GM23248 (cell line): ENCODE measurements at places on chromosomes 5 and 9.

DNA sequence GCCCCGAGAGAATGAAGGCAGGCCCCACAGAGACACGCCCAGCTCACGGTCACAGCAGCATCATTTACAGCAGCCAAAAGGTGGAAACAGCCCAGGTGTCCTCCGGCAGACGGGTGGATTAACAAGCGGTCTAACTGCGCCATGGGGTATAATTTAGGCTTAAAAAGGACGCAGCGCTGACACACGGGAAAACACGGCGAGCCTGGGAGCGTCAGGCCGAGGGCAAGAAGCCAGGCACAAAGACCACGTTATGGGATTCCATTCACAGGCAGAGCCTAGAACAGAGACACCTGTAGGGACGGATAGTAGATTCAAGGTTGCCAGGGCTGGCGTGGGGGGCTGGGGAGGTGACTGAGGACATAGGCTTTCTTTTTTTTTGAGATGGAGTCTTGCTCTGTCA lies 36.9 kb upstream of the TMEM250 start:
- no peak for DNase-seq

DNA sequence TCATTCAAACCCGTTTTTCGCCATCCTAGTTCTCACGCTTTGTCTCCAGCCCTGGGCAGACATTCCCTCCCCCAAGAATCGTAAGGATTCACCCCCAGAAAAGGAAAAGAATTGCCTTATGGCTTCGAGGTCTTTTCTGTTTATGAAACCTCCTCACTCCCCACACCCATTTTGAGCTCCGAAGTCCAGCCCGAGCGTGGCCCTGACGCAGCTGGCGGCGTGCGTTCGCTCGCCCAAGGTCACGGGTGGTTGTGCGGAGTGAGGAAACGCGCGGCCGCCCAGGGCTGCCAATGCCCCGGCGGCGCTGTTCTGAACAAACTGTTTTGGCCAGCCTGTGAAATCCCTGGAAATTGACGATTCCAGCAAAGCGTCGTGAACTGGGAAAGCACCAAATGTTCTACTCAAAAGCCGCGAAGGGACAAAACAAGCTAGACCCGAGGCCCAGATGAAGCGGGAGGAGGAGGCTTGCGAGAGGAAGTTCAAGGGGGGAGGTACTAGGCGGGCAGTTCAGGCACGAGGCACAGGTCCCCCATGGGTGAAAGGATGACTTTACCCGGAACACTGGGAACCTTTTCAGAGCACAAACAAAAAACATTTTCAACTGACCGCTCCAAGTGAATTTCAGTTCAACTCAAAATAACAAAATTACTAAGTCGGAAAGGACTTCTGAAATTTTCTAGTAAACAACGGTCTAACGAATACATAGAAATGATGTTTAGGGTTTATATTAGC lies 683 bp upstream of the ZFAND5 start:
- peak; percentile 94 for DNase-seq

GRCh38 chr5:4348423-4348822 lies 752.8 kb downstream of the IRX1 start:
- DNase-seq: no peak

- DNase-seq: no peak
Observed at GRCh38 chr5:132271251-132272246, 14.1 kb downstream of the PDLIM4 start.

DNA sequence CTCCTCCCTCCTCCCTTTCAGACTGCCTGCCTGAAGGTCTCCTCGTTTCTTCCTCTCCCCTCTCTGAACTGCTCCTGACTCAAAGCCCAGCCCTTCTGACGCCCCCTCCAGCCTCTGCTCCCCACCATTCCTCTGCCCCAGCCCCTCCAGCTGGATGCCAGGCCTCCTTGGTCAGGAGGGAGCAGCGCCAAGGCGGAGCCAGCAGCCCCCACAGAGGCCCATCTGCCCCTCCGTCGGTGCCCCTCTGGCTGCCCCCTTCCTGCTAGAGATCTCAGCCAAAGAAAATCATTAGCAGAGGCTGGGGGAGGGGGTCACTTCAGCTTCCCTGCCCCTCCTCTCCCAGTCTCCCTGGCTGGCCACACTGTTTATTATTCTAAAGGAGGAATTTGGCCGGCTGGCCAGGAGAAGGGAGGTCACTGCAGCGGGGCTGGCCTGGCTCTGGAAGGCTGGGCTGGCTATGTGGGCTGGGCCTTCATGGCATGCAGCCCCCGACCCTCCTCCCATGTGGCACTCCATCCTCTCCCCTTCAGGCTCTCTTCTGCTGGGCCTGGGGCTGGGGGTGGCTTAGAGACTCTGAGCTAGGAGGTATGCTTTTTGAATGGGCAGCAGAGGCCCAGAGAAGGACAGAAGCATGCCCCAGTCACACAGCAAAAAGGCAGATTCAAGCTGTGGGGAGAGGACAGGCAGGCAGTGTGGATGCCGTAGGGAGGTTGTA lies 16.9 kb downstream of the PDGFRB start:
- peak; percentile 90 for DNase-seq

DNA sequence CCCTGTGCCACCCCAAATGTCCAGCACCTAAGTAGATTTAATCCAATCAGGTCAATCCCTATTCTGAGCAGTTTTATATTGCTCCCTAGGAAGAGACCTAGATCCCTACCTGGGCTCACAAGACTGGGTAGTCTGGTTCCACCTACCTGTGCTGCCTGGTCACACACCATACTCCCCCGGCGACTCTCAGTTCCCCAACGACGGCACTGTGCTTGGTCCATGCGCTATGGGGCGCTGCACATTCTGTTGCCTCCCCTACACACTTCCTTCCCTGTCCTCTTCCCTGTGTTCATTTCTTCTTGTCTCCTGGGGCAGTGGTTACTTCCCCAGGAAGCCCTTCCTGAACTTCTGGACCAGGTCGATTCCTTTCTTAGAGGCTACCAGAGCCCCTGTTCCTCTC lies 109.9 kb upstream of the IL12B start:
- DNase-seq: no peak

DNA sequence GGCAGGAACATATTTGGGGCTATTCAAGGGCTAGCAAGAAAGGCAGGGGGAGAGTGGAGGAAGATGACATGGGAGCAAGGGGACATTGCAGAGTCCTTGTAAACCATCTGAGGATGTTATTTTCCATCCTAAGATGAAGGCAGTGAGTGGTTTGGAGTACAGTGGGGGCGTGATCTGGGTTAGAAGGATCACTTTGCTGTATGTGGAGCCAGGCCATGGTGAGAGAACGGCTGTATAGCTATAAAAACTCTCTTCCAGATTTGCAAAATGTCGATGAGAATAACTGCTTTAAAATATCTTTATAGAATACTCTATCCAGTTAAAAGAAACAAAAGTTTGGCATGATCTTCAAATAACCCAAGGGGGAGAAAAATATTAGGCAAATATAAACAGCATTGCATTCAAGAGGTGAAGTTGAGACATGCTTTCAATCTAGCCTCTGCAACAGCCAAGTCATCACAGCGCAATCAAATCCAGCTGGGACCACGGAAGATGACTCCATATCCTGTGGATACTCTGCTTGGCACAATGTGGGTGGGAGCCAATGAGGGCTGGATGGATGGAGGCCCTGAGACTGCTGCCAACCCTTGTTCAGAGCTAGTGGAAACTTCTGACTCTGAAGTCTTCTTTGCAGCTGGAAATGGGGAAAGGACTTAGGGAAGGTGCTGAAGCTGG lies 111.5 kb upstream of the BASP1 start:
- peak; percentile 98 for DNase-seq

DNA sequence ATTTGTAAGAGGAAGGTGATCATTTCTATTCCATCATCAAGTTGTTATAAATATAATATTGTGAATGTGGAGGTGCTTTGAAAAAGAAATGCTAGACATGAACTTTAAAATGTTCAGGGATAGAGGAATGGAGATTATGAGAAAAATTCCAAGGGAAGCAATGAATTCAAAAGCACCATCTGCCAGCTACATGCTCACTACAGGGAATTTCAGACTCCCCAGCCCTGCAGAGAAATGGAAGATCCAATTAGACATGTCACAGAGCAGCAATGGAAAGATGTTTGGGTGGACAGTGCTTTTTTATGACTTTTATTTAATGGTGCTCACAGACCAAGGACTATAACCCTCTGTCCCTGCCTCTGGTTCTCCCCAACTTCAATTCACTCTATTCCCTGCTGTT lies 209.7 kb downstream of the ESM1 start:
- no peak for DNase-seq

- DNase-seq: peak; percentile 6
Observed at GRCh38 chr5:129460936-129461710, 1.0 kb downstream of the ADAMTS19 start.

- DNase-seq: peak; percentile 74
Observed at GRCh38 chr5:81422671-81423070, 28.7 kb upstream of the ACOT12 start.

DNA sequence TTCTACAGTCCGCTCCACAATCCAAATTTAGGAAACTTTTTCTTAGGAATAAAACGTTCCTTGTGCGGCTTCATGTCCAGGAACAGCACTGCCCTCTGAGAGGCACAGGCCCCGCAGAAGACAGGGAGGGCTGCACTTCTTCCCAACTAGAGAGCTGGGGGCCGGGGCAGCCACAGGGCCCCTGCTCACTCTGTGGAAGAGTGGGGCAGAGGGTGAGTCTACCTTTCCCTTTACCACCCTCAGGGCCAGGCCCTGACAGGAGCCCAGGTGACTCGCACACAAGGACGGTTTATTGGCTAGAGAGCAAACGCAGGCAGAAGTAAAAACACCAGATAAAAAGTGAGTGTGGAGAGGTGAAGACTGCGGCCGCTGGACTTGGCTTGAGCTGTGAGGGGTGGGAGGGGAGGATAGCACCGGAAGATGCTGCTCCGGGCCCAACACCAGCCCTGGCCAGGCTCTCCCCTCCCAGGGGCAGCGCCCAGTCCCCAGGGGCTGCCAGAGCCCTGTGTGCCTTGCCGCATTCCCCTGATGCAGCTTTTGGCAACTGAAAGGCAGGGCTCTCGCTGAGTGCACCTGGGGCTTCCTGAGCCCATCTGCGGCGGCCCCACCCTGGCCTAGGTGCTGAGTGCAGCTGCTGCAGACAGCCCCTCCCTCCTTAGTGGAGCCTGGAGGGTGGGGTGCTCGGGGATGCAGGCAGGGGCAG lies 20.2 kb downstream of the SH3GLB2 start:
- DNase-seq: no peak

DNA sequence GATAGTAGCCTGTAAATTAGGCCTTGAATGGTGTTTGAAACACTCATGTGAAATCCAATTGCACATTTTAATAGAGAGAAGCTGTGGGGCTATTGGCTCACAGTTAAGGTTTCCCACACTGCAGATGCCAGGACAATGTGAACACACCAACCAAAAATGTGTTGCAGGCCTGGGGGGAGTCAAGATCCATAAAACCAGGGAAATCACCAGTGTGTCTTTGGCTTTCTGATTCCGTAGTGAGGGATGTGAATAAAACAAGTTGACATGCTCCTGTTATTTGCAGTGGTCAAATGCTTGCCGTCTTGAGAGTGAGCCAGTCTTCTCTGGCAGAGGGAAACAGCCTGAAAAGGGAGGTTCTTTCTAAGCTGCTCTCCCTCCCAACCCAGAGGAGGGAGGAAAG lies 79.0 kb downstream of the ZNF462 start:
- DNase-seq: peak; percentile 9

DNA sequence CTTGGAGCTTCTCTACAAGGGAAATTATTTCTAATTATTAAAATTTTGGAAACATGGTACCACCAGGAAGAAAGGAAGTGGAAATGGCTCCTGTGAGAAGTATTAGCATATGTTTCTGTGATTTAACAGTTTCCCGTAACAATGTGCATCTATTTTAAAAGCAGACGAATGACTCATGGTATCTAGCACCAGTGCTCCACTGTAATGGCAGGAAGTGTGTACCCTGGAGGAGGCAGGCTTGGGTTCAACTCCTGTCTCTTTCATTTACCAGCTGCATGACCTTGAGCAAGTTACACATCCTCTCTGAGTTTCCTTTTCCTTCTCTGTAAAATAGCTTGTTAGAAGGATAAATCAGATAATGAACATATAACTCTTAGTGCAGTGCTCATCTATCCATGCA lies 41.0 kb upstream of the ANGPTL2 start:
- peak; percentile 85 for DNase-seq

DNA sequence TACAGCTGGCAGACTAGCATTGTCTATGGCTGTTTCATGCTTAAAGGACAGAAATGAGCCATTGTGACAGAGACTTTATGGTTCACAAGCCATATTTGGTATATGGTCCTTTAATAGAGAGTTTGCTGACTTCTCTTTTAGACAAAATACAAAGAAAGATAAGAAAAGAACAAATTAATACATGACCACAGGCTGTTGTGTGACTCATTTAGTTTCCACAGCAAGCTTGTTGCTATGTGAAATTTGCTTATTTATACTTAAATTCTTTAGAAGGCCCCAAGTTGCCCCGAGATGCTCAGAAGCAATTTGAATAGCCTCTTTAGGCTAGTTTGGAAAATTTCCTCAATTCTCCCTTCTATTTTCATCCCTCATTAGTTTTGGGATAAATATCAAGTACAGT lies 315.3 kb upstream of the RPS23 start:
- DNase-seq: peak; percentile 50

DNA sequence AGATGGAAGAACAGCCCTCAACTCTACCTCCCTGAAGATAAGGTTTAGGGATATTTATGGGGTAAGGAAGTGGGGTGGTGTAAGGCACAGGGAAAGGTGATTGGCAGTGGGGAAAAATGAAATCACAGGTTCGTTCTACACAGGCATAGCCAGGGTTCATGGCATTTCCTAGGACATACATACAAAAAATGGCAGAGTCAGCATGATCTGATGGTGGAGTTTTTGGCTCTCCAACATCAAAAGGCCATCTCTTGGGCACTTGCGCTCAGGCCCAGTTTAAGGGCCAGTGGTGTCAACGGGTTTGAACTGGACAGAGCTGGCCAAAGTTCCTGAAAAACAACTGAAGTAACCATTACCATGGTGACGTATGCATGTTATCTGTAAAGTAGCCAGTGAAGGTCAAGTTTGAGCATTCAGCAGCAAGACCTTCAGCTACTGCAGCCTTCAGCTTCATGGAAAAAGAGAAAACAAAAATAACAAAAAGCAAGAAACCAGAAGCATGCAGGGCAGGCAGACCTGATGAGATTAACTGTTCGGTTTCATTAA lies 92.8 kb downstream of the SMARCA2 start:
- DNase-seq: no peak

DNA sequence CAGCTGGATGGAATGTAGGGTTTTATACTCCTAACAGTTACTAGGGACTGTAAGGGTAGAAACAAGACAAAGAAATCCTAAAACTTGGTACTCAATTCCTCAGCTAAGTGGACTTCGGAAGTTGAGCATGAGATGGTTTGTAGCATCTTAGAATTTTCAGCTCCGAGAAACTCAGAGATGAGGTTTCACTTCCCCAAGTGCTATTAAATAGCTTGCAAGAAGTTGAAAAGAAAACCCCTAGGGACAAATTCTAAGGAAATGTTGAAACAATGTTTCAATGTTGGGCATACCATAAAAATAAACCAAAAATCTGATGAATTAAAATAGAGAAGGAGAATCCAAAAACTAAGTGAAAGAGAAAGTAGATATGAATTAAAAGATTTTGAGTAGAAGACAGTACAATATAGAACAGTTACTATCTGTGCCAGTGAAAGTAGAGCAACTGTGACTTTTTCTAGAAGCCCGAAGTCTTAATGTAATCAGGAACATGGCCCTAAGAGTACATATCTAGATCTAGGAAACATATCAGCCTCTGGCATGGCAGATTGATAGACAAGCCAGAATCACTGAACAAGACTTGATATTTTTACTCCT lies 308.6 kb upstream of the RGMB start:
- no peak for DNase-seq
